ENCODE measurements at places on chromosomes 7 and 10.

DNA sequence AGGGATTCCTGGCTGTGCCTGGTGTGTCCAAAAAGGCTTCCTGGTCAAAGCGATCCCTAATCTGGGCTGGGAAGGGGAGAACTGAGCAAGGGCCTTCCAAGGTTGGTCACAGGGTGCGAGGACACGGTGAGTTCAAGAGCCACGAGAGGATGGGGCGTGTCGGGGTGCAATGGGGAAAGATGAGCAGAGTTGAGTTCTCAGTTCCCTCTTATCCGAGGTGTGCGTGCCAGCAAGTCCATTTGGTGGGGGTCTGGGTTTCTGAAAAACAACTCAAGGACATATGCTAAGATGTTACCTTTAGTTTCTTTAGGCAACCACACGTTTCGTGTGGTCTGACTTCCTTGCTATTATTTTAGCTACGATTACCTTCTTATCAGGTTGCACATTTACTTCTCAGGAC lies 1.3 kb downstream of the ZNF775 start:
- no peak for DNase-seq

DNA sequence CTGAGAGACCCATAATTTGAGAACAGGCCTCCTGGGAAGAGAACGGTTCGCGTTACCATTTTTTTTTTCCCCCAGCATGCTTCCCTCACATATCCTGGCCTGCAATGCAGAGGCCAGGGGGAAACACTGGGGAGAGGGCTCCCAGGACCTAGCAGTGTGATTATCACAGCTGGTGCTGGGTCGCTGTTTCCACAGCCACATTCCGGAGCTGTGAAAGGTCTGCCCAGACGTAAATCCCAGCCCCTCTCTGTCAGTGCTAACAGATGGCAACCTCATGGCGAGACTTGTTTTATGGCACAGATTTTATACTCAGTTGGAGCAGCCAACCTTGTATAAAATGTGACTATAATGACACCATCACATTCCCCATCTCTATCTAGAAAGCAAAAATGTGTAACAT lies 150.5 kb downstream of the PLXDC2 start:
- DNase-seq, result no peak

- no peak for DNase-seq
These were observed 88.5 kb downstream of the NOC3L start for GRCh38 chr10:94274142-94274787.

GRCh38 chr7:148835854-148836253 lies 48.2 kb downstream of the EZH2 start:
- DNase-seq, result no peak

DNA sequence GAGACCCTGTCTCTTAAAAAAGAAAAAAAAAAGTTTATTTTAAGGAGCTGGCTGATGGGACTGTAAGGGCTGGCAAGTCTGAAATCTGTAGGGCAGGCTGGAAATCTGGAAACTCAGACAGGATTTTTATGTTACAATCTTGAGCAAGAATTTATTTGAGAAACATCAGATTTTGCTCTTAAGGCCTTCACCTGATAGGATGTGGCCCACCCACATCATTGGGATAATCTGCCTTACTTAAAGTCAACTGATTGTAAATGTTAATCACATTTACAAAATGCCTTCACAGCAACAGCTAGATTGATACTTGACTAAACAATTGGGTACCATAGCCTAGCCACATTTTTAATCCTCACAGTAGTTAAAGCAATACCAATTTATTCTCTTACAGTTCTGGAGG lies 11.5 kb downstream of the MINDY4 start:
- no peak for DNase-seq

DNA sequence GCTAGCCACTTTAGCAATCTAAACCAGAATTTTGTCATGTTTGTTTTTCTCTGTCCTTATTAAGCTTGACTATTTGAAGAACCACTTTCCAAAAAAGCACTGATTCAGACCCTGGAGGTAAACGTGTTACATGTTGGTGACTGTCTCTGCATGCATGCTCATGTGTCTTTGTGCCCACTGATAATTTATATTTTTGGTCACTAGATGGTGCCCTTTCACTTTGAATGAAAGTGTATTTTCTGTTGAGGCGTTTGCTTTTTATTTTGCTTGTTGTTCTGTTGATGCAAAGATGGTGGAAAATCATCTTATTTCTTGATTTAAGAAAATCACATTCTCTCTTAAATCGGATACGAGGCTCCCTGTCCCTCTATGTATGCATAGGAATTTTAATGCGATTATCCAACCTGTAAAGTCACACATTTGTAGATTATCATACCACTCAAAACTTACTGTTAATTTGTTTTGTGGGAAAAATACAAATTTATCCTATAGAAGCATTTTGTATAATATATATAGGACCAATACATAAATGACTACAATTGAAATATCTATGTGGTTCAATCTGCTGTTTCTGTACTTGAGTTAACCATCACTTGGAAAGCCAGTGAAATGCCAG lies 269.3 kb downstream of the BICC1 start:
- no peak for DNase-seq

DNA sequence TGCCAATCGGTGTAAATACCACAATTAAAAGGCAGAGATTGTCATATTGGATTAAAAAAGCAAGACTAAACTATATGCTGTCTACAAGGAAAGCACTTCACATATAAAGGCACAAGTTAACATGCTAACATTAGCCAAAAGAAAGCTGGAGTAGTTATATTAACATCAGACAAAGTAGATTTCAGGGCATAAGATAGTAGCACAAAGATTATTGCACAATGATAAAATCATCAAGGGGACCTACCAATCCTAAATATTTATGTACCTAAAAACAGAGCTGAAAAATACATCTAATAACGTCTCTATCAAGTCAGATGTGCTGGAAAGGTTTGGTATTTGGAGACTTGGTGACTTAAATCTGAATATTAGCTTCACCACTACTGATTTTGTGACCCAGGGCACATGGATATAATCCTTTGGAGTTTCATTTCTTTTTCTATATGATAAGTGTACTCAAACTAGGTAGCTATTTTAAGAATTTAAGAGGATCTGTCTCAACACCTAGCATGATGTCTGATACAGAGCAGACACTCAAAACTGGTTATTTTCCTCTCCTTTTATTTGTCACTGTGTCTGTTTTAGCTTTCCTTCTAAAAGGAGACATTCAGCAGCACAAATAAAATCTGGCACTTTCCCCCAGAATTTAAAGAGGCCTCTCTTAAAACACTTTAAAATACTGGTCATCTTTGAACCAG lies 156.5 kb downstream of the DOCK4 start:
- no peak for DNase-seq
